Thymus (tissue), 14 donors: ENCODE measurements at places on chromosomes 4 and X. TPM values are rescaled to one million over a fixed set of nuclear protein-coding genes. Genes with fewer than 3 reads are reported as not detected.

Gene NLRP2B
- total RNA-seq: not detected

Gene NAT8L
- 0.09 TPM for total RNA-seq

Gene ADH7
- not detected for total RNA-seq

GRCh38 chr4:117164338-117164737 is 79.0 kb upstream of the TRAM1L1 start:
- DNase-seq: no peak

Gene USP51
- total RNA-seq: 2.5 TPM

DNA sequence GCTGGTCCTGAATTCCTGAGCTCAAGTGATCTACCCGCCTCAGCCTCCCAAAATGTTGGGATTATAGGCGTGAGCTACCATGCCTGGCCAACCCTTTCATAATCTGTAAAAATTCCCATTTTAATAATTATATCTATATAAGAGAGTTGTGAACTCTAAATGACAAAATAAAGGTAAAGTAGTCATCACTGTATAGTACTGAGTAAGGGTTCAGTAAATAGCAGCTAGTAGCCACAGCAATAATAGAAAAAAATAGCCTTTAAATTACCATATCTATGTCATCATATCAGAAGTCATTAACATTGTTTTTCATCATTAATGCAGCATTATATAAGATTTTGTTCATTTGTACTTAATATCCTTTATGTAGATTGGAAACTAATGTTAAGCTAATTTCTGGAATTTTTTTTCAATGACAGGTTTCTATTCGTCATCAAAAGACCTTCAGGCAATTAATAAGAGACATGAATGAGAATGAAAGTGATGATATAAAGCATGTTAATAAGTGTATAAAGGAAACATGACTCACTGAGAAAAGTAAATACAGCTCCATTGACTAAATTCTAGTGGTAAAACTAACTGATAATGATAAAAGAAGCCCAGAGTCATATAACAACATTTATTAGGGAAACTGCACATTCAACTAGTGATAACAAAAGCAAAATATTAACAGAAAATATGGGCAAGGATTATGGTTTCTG is 85.9 kb upstream of the UGT8 start:
- DNase-seq: no peak

DNA sequence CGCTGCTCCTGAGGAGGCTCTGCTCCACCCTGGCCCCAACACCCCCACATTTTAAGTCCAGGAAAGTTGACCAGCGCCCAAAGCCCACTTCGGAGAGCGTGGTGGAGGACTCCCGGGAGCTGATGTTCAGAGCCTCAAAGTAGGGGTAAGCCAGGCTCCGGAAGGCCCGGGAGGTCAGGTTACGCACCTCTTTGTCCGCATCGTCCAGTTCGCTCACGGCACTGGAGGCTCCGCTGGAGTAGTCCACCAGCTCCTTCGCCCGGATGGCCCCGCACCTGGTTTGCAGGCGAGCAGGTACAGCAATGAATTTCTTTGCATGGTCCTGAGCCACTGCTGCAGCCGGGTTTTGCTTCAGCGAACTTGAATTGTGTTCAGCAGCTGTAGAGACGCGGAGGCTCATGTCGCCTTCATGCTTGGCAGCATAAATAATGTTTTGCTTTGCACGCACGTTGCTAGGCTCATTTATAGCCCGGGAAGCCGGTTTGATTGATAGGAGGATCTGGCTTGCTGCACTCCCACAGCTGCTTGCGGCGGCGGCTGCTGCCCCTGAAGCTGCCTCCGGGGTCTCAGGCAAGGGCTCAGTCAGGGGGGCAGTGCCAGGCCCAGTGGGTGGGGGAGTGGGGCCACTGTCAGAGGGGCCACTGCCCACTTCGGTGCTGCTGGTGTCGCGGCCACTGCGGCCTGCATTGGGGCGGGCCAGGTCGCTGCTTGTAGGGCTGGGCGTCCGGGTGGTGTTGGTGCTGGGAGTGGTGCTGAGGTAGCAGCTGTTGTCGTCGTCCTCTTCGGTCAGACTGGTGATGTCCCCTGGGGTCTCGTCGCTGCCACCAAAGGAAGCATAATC is 4.8 kb downstream of the C4orf54 start:
- DNase-seq: no peak

DNA sequence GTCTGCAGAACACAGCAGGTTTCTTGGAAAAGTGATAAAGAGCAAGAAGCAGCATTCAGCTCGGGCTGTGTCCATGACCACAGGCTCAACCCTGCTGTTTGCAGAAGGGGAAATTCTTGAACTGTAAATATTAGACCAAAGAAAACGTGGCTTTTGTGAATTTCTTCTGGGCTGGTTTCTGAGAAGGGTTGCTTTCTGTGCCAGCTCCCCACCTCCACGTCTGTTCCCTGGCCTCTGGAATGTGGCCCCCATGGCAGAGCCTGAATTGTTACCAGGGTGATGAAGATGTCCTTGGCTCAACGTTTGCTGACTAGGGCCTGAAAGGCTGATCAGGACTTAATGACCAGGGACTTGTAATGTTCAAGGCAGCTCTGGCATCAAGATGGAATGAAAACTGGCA is 116.0 kb downstream of the CPEB2 start:
- no peak for DNase-seq

DNA sequence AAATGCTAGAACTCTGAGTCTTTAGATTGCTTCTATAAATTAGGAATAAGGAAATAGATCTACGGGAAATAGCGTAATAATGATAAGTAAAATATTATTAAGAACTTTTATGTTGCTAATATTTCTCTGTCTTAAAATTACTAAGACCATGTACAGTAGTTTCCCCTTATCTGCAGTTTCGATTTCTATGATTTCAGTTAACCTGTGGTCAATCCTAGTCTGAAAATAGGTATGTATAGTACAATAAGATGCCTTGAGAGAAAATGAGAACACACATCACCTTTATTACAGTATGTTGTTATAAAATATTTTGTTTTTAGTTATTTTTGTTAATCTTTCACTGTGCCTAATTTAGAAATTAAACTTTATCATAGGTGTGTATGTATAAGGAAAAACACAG is 92.6 kb downstream of the CCSER1 start:
- DNase-seq: no peak

DNA sequence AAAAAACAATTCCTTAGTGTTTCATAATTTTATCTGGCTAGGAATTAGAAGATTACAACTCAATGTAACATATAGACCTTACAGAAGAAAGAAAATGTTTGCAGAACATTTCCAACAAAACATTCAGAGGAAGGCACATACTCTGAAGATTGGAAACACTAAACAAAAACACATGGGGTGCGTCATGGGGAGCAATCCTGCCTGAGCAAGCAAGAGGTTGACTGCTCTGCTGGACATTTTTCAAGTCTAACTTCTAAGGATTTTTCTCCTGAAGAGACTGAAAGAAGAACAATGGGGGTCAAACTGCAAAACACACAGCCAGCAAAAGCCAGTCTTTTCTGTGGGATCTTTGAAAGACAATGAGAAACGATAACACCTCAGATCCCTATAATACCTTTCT is 182.8 kb downstream of the GUCY2F start:
- no peak for DNase-seq

Gene CLGN
- total RNA-seq: 4.2 TPM

DNA sequence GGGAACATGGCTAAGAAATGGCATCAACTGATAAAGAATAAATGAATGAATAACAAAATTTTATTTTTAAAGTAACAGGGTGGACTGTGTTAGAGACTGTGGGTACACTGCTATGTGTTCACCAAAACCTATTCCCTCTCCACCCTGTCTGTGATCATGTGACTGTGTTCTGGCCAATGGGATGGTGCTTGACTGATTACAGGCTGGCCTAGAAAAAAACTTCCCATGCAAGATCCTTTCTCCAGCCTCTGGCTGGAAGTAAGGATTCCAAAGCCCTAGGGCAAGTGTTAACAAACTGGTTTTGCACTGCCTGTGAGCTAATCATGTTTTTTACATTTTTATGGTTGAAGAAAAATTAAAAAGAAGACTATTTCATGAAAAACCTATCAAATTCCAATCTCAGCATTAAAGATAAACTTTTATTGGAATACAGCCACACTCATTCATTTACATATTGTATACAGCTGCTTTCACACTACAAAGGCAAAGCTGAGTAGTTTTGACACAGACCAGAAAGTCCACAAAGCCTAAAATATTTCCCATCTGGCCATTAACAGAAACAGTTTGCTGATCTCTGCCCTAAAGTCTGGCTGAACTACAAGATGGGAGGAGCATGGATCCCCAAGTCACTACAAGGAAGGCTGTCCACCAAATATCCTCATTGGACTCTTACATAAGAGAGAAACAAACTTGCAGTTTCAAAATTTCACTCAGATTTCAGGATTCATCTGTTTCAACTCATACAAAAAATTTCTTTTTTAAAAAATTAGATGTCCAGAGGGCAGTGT is 133.2 kb downstream of the ARHGAP6 start:
- no peak for DNase-seq

Gene TRAM1L1
- total RNA-seq: 1.4 TPM

DNA sequence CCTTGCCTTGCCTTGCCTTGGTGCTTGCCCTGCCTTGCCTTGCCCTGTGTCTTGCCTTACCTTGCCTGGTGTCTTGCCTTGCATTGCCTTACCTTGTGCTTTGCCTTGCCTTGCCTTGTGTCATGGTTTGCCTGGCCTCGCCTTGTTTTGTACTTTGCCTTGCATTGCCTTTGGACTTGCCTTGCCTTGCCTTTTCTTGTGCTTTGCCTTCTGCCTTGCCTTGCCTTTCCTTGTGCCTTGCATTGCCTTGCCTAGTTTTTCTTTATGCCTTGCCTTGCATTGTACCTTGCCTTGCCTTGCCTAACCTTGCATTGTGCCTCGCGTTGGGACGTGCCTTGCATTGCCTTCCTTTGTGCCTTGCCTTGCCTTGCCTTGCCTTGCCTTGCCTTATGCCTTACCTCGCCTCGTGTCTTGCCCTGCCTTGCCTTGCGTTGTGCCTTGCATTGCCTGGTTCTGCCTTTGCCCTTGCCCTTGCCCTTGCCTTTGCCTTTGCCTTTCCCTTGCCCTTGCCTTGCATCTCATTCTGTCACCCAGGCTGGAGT is 82.8 kb downstream of the TAB3 start:
- no peak for DNase-seq

Gene ZBTB49
- 4.5 TPM for total RNA-seq

DNA sequence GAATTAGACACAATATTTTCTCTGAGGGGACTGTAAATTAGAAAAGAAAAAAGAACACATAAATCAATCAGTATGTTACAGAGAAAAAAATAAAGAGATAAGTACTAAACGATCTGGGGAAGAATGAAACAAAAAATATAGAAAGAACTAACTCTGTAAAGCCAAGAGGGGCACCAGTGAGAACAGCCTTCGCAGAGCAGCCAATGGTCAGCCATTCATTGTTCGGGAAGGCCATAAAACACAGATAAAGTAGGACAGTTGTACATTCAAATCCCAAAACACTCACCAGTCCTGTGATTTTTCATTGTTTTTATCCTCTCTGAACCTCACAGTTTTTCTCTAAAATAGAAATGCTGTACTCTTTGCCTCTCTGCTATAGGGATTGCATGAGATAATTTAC is 127.9 kb downstream of the NEK1 start:
- no peak for DNase-seq

DNA sequence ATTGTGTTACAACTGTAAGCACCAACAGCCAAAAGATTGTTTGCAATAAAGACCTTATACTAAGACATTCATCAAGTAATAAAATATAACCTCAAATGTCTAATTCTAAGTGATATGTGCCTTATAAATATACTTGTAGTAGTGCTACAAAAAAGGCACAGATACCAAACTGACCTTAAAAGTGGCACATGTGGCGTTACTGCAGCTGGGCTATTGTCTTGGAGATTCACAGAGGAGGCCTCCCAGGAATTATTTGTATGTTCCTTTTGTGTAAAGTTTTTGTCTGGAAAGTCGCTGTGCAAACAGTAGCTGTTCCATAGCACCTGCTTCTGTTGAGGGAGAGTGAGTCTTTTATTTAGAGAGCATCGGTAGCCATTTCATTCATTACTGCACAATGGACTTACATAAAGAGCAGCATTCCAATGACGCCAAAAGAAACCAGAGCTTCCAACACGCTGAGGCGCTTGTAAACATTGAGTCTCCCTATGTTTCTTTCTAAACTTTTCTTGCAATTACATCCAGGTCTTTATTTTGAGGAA is 143.7 kb downstream of the RPA4 start:
- DNase-seq: no peak

Gene SPRY1
- total RNA-seq: 14.0 TPM

- no peak for DNase-seq
Observed at GRCh38 chr4:3770323-3771163, 4.4 kb downstream of the ADRA2C start.

Gene SLC10A7
- total RNA-seq: 10.7 TPM
